ENCODE measurements at places on chromosomes 4 and X.

DNA sequence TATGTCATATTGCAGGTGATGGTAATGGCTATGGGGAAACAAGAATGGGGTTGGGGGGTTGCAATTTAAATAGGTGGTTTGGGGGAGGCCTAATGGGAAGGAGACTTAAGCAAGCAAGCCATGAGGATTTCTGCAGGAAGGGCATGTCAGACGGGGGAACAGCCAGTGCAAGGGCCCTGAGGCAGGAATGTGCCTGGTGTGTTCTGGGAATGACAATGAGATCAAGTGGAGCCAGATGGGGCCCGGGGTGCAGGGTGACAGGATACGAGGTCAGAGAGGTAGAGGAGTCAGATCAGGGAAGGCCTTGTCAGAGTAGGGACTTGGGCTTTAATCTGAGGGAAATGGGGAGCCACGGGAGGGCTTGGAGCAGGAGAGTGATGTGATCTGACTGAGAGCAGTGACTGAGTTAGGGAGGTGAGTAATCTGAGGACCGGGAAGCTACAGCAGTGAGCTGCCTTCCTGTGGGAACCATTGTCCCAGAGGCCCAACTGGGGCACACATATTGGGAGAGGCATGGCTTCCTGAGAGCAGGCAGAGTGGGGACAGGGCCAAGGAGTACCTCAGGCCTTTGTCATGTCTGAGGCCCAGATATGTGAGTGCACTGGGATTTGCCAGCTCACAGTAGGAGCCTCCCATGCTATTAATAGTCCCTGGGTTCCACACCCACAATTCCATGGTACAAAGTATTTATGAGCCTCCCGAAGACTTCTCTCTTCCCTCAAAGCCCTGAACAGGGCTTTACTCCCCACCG is 139.8 kb downstream of the BCOR start:
- no peak for DNase-seq

- DNase-seq: no peak
These were observed 96.9 kb upstream of the CITED1 start for GRCh38 chrX:72402614-72403013.

- no peak for DNase-seq
These were observed 32.8 kb downstream of the CENPC start for GRCh38 chr4:67512501-67512900.

- DNase-seq: no peak
These were observed 125.5 kb upstream of the NRK start for GRCh38 chrX:105696870-105697269.

GRCh38 chr4:7051905-7052304 is 8.7 kb downstream of the TADA2B start:
- DNase-seq: no peak

GRCh38 chr4:153725831-153726154 is 34.0 kb downstream of the RNF175 start:
- no peak for DNase-seq

DNA sequence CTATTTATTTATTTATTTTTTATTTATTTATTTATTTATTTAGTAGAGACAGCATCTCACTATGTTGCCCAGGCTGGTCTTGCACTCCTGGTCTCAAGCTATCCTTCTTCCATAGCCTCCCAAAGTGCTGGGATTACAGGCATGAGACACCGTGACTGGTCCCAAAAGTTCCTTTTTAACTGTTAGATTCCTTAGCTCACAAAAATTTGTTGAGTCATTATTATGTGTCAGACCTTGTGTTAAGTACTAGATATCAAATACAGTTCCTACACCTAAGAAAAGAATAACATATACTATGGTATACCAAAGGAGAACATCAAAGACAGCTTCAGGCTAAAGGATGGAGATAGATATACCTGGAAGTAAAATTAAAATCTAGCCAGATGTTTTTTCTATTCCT is 11.6 kb downstream of the FGA start:
- DNase-seq: no peak

- DNase-seq: no peak
These were observed 114.6 kb downstream of the UBE2K start for GRCh38 chr4:39812500-39812899.

DNA sequence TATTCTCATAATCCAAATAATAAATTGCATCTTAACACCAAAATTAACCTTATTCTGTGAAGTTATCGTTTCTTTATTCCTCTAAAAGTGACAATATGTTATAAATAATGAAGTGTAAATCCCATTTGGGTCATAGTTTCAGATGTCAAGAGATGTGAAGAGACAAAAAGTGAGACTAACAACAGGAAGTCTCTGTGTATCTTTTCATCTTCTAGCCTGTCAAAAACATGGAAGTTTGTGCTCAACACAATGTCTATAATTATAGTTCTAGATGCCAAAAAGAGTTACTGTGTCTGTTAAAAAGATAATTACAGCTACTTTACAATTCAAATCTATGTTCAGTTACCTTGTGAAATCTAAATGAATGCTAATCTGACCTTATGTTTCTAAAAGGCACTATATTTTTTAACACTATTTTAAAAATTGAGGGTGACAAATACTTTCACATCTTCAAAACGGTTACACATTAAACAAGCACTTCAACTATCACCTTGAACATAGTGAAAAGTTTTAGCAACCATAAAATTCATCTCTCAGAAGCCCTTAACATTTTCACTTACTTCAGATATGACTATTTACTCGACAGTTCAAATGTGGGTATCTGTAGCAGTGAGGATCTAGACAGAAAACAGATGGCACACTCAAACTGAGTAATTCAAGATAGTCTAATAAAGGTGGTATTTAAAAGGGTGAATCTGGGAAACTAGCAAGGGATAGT is 509.8 kb downstream of the ARAP2 start:
- no peak for DNase-seq

DNA sequence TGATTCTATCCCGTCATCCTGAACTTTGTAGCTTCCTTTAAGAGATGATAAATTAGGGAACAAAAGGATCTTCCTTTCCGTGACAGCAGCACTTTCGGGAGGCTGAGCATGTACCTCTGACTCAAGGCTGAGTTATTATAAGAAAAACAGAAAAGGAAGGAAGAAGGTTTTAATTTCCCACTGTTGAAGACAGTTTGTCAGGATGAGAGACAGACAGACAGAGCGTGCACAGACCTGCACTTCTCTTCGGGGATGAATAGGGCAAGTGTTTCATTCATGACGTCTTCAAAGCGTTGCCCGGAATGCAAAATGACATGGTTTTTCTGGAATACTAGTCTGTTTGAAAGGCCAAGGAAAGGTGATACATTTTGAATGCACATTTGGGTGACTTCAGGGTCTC is 405.3 kb upstream of the FAT1 start:
- no peak for DNase-seq

GRCh38 chr4:8025668-8026067 is 86.0 kb upstream of the AFAP1 start:
- no peak for DNase-seq

DNA sequence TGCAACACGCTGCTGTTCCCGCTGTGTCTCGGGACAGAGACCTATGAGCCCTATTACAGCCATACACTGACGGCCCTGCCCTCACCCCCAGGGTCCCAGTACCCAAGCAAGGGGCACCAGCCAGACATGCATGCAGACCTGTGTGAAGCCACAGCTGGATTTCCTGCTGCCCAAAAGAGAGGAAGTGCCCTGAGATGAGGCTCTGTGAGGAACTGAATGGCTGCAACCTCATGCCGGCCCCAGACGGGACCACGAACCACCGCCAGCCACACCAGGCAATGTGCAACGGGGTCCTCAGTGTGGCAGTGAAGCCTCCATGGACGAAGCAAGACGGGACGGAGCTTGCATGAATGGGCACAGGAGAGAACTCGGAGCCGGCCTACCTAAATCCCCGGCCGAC is 21.1 kb downstream of the CTBP1 start:
- DNase-seq: no peak

DNA sequence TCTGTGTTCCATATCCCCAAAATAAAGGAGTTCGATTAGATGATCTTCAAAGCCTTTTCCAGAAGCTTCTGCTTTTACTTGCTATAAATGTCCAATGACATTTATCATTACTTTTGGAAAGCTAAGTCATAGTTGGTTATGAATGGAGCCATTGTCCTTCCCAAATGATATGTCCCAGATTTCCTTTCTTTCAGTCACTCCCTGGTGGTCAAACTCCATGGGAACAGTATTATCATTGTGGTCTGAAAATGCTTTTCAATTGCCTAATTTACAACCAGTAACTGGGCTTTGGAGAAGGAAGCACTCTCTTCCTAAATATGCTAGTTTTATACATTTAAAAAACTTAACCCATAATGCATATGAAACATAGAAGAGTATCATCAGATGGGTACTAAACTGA is 571.5 kb upstream of the AMOT start:
- DNase-seq: no peak

DNA sequence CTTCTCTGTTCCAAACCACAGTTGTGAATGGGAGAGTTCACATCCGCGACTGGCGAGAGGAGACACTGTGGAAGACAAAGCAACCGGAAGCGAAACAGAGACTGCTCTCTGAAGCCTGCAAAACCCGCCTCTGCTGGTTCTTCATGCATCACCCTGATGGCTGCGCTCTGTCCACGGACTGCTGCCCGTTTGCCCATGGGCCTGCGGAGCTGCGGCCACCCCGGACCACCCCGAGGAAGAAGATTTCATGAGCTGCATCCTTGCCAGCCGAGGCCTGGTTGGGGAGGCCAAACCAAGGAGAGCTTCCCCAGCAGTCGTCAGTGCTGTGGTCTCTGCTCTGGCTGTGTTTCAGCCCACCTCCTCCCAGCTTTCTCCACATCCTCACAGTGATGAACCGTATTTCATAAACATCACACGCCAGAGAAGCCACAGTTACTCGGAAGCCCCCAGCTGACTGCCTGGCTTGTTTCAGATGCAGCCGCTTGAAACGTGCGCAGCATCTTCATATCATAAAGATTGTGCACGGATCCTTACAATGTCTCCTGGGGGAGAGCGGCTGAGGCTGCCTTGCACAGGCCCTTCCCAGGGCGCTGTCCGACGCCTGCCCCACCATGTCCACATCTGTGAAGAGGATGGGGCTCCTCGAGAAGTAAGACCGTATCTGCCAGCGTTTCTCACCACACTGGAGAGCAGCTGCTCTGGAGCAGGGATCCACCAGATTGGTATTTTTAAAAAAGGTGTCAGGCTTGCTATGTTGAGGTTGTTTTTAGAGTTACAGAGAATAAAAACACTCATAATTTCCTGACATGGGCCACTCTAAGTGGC is 35.4 kb downstream of the TRMT44 start:
- no peak for DNase-seq

DNA sequence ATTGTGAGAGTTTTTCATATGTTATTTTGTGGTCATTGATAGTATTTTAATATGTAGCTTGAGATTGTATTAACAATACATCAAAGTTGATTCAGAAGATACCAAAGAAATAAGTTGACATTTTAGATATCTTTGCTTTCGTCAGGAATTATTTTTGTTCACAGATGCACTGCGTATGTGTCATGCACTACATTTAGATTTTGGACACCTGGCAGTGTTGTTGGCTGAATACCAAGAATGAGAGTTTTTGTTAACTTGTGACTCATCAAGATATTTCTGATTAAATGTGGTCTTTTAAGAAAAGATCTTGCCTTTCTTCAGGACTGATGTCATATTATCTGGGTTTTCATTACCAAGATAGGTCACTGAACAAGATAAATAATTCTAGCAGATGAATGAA is 633.4 kb downstream of the CENPC start:
- no peak for DNase-seq

DNA sequence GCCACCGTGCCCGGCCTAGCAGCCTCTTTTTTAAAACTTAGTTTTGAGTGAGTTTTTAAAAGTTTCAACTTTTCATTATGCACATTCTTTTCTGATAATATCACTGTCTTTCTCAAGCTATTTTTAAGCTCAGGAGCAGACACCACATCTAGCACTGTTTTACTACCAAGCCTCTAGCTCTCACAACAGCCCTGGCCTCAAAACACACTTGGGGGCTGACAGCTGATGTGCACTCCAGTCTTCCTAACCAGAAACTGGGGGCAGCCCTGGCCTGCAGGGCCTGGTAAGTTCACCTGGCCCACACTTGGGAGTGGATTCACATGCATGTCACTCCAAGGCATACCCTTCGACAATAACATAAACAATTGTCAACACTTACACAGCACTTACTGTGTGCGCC is 34.0 kb downstream of the CENPU start:
- no peak for DNase-seq

- DNase-seq: no peak
These were observed 8.9 kb downstream of the CLCN4 start for GRCh38 chrX:10165580-10166247.

DNA sequence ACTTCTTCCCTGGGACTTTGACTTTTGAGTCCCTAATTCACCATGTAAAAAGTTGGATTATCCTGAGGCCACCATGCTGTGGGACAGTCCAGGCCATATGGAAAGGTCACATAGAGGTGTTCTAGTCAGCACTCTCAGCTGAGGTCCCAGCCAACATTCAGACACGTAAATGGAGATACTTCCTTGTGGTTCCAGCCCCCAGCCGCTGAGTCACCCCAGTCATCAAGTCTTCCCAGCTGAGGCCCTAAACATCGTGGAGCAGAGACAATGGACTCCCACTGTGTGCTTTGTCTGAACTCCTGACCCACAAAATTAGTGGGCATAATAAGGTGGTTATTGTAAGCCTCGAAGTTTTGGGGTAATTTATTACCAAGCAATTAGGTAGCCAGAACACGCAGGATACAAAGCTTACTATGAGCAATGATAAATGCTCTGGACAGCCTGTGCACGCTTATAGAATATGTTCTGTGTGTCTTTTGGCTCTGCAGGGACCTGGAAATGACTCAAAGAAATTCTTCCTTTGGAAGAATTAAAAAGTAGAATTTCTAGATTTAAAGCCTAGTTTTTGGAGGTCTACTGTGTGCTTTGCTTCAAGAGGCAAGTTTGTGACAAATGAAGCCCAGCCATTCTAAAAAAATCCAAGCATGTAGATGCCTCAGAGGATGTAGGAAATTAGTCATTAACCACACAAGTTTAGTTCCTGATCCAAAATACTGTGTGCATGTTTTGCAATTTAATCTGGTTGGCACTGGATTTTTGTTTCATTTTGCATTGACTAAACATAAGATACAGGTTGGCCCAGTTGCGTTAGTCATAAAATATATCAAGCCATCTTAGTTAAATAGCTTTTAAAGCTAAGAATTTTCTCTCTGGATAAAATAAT is 33.2 kb upstream of the SLC9A7 start:
- DNase-seq: no peak

GRCh38 chr4:101784957-101785356 is 5.6 kb upstream of the BANK1 start:
- DNase-seq: no peak

- DNase-seq: no peak
These were observed 86.3 kb downstream of the ZNF827 start for GRCh38 chr4:145852256-145852839.

- no peak for DNase-seq
These were observed 154.4 kb upstream of the TLL1 start for GRCh38 chr4:165718660-165719059.

Data from transverse colon (tissue), 4 donors.